ENCODE measurements at places on chromosomes 1 and 21.

- DNase-seq: no peak
Observed at GRCh38 chr1:156881663-156882062, 11.9 kb upstream of the PEAR1 start.

GRCh38 chr21:14825514-14825974 is 239.3 kb downstream of the NRIP1 start:
- DNase-seq: no peak

DNA sequence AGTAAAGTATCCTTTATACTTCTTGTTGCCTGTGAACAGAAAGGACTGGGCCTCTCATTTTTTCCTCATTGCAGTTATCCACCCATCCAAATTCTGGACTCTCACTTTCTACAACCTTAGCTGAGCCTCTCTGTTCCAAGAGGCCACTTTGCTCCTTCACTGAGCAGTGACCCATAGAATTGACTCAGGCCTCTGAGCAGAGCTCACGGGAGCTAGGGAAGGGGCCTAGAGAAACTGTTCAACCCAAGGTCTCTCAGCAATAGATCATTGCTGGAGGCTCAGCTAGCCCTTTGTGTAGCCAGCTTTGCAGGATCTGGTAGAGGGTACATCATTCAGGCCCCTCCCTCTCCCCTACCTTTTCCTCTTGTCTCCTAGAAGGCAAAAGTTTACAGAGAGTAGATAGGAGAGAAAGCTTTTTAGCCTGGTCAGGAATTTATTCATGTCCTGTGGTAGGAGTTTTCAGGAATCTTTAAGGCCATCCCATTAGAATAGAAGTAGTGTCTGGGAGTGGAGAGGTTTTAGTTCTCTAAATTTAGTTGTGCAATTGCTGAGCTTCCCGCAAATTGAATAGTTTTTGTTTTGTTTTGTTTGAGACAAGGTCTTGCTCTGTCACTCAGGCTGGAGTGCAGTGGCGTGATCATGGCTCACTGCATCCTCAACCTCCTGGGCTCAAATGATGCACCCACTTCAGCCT is 6.7 kb downstream of the INTS3 start:
- no peak for DNase-seq

DNA sequence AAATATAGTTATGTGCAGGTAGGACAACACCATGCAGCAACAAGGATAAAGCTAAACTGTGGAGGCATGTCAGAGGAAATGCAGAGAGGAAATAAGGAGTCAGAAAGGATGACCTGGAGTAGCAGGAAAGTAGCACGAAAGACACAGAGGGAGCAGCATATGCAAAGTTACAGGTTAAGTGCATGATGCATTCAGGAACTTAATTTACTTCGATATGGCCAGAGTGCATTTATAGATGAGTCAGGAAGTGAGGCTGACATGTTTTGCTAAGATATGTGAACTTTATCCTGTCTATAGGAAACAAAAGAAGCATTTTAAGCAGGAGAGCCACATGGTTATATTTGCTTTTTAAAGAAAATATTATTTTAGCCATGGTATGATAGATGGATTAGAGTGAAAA is 15.4 kb upstream of the MUTYH start:
- no peak for DNase-seq

- no peak for DNase-seq
Observed at GRCh38 chr1:54163051-54163450, 10.3 kb upstream of the CDCP2 start.

GRCh38 chr21:38264571-38264970 is 7.8 kb downstream of the KCNJ15 start:
- no peak for DNase-seq

DNA sequence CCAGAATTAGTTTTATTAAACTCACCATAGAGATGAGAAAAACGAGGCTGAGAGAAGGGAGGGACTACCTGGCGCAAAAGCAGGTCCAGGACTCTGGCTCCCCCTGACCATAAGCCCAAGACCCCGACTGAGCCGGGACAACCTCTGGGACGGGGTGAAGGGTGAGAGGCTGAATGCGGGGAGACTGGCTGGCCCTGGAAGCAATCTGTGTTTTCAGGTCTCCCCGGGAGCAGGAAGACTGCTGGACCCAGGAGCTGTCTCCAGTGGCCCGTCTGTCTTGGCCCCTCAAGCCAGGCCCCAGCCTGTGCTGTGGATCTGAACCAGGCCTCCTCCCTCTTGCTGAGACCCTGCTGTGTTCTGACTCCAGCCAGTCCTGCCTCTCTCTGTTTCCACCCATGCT is 240.8 kb downstream of the TRABD2B start:
- DNase-seq: no peak
